Cardiac fibroblast (primary cell): ENCODE measurements at places on chromosomes 16 and 17.

DNA sequence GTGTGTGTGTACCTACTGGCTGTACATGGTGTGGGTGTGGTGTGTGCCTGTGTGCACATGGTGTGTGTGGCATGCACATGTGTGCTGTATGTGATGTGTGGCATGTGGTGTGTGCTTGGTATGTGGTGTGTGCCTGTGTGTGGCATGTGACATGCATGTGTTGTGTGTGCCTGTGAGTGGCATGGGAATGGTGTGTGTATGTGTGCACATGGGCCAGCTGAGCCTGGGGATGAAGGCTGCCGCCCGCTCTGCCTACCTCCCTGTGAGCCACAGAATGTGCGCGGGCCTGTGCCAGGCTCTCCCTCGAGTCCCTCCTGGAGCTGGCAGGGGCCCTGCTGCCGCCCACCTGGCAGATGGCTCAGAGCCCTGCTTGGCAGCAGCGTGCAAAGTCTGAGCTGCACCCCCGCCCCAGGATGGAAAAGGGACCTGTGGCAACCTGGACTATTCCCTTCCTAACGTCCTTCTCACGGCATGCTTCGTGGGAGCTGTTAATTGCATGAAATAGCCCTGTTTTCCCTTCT lies 9.3 kb downstream of the PRSS27 start:
- DNase-seq, result no peak

GRCh38 chr17:17144061-17144460 lies 62.1 kb downstream of the PLD6 start:
- no peak for DNase-seq

- DNase-seq, result no peak
These were observed 26.1 kb downstream of the ZFPM1 start for GRCh38 chr16:88478889-88479792.

- DNase-seq, result peak; percentile 58
These were observed 54.0 kb downstream of the DYNLRB2 start for GRCh38 chr16:80594756-80595155.

DNA sequence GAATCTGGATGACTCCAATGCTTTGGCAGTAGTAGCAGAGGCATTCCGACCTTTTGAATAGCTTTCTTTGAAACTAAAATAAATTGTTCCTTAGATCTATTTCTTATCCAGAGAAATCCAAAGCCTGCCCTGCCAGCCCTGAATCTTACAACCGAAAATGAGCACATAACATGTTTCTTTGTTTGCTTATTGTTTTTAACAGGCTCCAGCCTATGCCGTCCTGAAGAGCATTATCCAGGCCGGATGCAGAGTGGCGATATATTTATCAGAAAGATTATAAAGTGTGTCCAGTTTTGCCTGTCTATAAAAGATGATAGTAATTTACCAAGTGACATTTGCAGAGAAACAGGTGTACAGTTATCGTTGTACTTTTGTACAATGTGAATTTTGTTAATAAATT lies 10.5 kb downstream of the COQ7 start:
- DNase-seq, result no peak

DNA sequence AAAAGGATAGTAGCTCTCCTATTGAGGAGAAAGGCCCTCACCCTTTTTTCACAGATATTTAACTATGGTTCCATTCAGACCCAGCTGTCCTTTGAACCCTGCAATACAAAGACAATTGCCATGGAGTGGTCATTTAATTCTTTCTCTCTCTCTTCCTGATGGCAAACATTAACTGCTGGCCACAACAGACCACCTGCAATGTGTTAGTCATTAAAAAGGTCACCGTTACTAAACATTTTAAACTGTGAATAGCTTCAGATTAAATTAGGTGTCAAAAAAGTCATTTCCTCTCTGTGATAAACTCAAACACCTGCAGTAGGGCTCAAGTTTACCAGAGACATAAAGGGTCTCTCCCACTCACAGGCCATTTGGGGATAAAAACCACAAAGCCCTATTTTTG lies 697.2 kb downstream of the TOX3 start:
- DNase-seq, result no peak

DNA sequence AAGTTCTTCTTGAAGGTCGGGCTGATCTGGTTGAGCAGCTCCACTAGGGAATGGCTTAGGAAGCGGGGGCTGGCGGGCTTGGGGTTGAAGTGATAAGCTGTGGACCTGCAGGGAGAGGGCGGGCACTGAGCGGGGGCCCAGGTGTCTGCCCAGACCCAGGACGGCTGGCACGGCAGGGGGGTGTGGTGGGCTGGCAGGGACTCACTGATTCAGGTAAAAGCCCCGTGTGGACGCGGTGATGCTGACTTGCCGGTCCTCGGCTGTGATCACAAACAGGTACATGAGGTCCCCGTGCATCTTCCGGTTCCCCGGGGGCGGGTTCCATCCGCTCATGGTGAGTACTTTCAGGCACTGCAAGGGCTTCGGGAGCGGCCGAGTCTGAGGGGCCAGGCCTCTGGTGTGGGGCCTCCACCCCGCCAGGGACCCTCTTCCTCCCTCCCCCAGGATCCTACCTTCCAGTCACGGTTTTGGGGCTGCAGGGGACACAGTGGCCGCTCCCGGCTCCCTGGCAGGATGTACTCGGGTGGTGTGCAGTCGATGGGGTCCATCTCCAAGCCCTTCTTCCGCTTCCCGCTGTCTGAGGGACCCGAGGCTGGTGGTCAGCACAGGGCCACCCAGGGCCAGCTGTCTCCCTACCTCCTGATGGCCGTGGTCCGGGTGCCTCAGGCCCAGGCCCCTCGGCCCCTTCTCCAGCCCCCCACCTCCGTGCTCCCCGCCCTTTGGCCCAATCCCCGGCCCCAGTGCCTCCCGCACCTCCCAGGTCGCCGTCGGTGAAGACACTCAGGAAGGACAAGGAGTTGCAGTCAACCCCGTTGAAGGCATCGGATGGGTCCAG lies 10.2 kb downstream of the CLUH start:
- no peak for DNase-seq

DNA sequence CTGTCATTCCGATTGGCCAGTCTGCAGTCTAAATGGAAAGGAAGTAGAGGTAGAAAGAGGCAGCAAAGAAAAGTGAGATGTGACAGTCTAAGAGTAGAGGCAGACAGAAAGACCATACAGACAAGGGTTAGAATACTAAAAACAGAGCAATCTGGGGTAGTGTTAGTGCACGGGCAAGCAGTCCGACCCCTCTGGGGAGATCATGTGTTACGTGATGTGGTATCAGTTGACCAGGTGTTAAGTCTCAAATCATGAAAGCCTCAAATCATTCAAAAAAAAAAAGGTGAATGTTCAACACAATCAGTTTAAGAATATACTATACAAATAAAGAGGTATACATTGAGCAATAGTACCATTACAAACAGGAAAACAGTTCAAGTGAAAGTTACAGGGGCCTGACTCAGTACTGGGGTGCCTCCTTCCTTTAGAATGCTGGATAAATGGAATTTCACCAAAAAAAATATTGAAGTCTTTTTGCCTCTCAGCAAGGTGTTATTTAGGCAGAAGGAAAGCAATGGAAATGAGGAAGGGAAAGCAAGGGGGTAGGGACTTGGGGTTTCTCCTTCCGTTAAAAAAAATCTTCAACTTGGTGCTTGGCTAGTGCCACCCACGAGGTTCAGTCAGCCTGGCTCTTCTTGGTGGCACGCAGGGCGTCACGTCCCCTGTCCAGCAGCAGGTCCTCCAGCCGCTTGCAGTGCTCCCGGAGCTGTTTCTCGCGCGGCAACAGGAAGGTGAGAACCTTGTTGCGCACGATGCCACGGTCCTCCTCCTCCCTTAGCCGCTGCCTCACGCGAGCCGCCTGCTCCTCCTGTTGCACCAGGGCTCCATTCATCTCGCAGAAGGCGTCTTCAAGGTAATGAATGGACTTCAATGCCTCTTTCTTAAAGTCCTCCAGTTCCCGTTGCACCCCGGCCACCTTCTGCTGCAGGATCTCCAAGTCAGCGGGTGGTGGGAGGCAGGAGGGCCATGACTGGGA lies 616 bp downstream of the CCDC182 start:
- no peak for DNase-seq

DNA sequence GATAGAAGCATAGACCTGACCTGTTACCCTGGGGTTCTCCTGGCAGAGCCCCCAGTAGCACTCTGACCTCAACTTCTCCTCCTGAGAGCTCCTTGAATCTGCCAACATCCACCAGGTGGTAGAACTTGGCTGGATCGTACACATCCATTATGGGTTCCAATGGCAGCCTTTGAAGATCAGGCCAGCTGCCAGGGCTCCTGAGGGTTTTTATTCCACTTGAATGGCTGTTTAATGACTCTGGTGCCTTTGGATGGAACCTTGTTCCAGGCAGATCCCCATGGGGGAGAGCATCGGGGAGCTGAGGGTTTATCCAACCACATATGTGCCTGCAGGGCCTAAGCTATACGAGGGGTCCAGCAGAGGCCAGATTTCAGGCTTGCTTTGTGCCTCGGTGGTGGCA lies 47.1 kb upstream of the CLEC19A start:
- no peak for DNase-seq

DNA sequence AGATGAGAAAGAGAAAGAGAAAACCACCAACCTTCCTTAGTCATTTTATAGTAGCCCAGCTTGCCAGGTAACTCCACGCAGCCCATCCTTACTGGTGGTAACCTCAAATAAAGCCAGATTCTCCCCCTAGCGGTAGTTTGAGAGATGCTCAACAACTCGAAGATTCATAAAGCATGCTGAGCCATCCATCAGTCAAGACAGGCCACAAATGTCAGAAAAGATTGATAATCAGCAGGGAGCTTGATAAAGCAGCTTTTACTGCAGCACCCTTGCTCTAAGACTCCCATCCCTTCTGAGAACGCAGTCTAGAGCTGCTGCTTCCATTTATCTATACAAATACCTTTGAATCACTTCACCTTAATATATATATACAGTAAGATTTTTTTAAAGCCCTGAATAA lies 451.5 kb upstream of the HSBP1 start:
- DNase-seq, result peak; percentile 79

GRCh38 chr16:55250701-55251100 lies 73.3 kb upstream of the IRX6 start:
- DNase-seq, result peak; percentile 13

DNA sequence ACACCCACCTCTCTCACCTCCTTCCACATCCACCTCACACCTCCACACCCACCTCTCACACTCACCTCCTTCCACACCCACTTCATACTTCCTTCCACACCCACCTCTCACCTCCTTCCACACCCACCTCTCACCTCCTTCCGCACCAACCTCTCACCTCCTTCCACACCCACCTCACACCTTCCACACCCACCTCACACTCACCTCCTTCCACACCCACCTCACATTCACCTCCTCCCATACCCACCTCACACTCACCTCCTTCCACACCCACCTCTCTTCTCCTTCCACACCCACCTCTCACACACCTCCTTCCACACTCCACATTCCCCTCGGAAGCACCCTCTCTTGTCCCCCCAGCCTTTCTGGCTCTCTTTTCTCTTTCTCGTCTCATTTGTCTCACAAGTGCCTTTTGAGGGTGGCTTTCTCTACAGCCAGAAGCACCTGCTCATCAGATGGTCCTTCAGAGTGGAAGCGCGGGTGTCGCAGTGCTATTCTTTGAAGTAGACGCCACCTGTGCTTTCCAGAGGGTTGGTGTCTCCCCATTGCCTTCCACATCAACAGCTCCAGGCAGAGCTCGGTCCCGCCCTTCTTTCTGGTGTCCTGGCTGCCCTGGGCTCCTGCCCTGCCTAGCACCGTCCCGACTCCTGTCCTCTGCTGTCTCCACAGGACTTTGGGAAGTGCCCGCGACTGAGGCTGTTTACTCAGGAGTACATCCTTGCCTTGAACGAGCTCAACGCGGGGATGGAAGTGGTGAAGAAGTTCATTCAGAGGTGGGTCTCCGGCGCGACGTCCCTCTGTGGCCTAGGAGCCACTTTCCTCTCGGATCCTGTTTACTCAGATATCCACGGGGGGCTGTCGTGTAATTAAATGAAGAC lies 109.4 kb upstream of the PLCG2 start:
- DNase-seq, result no peak

GRCh38 chr17:15085890-15086677 lies 179.0 kb downstream of the PMP22 start:
- DNase-seq, result no peak

DNA sequence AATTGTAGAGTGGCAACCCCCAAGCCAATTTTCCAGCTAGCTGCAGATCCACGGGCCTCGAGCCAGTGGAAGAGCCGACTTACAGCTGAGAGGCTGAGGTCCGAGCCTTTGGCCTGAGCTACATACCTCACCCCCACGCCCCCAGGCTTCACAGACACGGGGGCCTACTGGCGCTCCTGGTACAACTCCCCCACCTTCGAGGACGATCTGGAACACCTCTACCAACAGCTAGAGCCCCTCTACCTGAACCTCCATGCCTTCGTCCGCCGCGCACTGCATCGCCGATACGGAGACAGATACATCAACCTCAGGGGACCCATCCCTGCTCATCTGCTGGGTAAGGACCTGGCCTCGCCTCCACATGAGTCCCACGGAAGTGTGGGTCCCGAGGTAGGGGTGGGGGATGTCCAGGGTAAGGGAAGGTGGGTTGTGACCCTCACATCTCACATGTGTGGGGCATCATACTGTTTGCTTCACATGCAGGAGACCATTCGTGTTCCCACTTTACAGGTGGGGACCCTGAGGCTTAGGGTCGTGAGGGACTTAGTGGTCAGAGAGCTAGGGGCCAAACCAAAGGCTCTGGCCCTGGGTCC lies 3.4 kb downstream of the ACE start:
- DNase-seq, result no peak

DNA sequence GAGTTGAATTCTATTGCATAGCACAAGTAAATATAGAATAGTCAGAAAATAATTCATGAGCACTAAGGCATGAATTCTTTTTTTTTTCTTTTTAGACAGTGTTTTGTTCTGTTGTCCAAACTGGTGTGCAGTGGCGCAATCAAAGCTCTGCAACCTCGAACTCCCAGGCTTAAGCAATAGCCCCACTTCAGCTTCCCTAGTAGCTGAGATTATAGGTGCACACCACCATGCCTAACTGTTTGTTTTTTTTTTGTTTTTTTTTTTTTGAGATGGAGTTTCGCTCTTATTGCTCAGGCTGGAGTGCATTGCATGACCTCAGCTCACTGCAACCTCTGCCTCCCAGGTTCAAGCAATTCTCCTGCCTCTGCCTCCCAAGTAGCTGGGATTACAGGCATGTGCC lies 16.6 kb downstream of the TUBD1 start:
- DNase-seq, result peak; percentile 40

- no peak for DNase-seq
These were observed 427.9 kb upstream of the ERCC4 start for GRCh38 chr16:13492046-13492445.

GRCh38 chr17:48192321-48192731 lies 84.8 kb downstream of the SNX11 start:
- no peak for DNase-seq

- no peak for DNase-seq
These were observed 190.6 kb upstream of the CIBAR2 start for GRCh38 chr16:85302848-85303353.

GRCh38 chr17:29143894-29144293 lies 36.3 kb downstream of the MYO18A start:
- no peak for DNase-seq

GRCh38 chr17:55291114-55291507 lies 26.4 kb downstream of the HLF start:
- no peak for DNase-seq

DNA sequence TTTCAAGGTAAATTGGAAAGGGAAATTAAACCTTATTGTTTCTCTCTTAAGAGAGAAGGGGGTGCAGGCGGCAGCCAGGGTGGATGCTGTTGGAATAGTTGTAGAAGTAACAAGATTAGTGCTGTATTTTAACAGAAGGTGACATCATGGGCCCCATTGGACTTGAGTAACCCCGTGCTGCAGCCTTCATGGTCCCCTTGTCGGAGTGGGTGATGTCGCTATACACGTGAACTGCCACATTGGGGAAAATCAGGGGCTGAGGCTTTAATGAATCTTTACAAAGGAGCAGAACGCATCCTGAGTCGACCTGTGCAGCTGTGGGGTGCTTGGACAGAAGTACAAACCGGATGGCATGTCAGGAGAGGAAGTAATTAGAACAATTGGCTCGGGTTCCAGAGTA lies 3.2 kb downstream of the SNX11 start:
- no peak for DNase-seq
